ENCODE measurements at places on chromosomes 1 and 21.

- no peak for DNase-seq
Observed at GRCh38 chr1:186858923-186859322, 30.2 kb downstream of the PLA2G4A start.

- DNase-seq, result no peak
Observed at GRCh38 chr1:79239840-79240239, 233.3 kb upstream of the ADGRL4 start.

DNA sequence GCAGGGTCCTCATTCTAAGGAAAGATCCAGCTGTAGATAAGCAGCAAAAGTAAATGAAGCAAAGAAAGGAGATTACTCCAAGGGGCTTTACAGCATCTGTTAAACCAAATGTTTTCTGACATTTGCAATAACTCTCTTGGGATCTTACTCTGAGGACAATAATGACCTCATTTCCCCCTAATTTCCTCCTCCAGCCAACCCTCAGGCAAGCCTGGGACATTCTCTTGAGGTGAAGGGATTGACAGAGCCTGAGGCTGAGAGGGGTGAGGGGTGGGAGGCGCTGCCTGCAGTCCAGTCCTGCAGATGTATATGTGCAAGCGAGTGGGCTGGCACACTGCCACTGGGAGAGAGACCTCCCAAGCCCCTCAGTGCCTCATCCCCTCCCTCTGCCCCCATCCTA, 40.5 kb upstream of the NEK2 start:
- no peak for DNase-seq

- DNase-seq, result no peak
Observed at GRCh38 chr1:23625459-23625858, 66.1 kb upstream of the RPL11 start.

- no peak for DNase-seq
Observed at GRCh38 chr1:171296897-171297296, 17.1 kb upstream of the FMO4 start.
